ENCODE measurements at places on chromosomes 12 and 14.

DNA sequence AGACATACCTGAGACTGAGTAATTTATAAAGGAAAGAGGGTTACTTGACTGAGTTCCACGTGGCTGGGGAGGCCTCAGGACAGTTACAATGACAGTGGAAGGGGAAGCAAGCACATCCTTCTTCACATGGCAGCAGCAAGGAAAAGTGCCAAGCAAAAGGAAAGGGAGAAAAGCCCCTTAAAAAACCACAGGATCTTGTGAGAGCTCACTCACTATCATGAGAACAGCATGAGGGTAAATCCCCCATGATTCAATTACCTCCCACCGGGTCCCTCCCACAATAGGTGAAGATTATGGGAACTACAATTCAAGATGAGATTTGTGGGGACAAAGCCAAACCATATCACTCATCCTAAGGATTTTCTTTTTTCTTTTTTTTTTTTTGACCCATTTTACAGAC is 177.8 kb upstream of the EEA1 start:
- no peak for DNase-seq

DNA sequence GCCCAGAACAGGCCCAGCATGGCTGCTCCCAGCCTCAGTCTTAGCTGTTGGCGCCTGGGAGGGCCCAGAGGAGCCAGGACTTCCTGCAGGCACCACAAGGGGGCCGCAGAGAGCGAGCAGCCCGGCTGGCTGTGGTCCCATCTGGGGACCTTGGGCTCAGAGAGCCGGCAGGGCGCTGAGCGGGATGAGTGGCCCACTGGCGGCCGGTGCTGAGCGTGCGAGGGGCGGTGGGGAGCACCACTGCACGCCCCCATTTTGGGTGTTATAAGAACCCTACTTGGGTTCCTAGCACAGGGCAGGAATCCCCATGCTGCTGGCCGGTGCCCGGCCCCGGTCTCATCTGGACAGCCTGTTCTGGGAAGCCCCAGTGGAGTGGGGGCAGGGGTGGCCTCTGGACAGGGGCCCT is 25.9 kb upstream of the CRIP2 start:
- DNase-seq = peak; percentile 62

GRCh38 chr14:28141662-28142061 is 624.9 kb upstream of the FOXG1 start:
- no peak for DNase-seq

DNA sequence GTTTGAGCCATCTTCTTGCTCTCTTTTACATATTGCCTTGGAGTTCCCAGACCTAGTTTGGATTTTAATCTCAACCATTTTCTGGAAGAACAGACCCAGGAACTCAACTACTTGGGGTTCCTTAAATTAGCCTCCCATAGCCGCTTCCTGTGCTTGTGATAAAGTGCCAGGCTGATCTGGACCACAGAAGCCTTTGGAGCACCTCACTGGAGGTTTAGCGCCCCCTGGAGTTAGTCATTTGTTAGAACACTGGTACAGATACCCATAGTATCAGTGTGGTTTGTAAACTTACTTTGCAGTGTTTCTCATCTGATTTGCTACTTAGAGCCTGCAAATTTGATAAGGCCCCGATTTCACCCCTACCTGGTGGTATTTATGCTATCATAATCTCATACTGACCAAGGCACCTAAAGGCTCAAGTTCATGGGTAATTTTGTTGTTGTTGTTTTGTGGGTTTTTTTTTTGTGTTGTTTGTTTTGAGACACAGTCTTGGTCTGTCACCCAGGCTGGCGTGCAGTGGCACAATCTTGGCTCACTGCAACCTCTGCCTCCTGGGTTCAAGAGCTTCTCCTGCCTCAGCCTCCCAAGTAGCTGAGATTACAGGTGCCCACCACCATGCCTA is 3.7 kb downstream of the UNC119B start:
- DNase-seq = peak; percentile 90

GRCh38 chr12:69019082-69019481 is 86.1 kb upstream of the CPM start:
- no peak for DNase-seq

DNA sequence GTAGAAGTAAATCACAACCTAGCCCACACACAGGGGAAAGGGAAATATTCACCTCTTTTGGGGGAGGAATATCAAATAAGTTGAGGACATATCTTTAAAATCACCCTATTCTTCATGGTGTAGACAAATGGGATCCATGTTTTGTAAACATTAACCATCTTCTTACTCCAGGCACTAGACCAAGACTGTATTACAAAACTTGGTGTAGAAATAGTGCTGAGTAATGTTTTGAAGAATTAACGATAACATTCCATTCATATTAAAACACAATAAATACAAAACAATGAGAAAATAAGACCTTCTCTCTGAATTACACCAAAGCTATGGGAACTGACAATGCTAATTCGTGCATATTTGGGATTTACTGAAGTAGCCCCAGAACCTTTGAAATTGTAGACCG is 633.6 kb downstream of the BCL11B start:
- no peak for DNase-seq

DNA sequence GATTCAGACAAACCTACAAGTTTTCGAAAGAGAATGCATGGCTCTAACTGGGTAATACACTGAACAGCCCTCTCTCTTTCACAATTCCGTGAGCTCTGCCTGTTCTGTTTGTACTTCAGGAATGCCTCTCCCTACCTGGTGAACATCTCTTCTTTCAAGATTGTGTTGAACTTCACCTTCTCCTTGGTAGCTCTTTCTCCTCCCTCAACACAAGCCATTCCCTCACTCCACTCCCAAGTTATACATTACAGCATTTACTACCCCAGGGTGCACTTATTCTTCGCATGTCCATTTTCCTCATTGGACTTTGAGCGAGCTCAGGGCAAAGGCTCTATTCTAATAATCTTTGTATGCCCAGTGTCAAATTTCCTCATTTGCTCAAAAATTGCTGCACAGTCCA is 28.3 kb downstream of the NRDE2 start:
- no peak for DNase-seq

GRCh38 chr12:50049254-50050118 is 7.9 kb upstream of the ASIC1 start:
- no peak for DNase-seq

GRCh38 chr12:110863161-110863560 is 16.4 kb downstream of the CCDC63 start:
- DNase-seq = no peak

DNA sequence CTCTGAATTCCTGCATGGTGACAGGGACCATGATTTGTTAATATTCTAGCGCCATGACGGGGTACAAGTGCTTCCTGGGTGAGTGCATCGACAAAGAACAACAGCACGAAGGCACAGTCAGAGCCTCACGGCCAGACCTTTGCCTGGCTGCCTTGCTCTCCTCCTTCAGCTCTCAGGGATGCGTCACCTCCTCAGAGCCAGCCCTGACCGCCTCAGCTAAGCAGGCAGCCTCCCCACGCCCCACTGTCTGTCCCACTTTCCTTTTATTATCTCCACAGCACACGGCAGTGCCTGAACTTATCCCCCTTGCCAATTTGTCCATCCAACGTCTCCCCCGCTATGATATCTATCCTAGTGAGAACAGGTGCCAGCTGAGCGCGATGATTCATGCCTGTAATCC is 16.5 kb upstream of the FZD10 start:
- DNase-seq = no peak

DNA sequence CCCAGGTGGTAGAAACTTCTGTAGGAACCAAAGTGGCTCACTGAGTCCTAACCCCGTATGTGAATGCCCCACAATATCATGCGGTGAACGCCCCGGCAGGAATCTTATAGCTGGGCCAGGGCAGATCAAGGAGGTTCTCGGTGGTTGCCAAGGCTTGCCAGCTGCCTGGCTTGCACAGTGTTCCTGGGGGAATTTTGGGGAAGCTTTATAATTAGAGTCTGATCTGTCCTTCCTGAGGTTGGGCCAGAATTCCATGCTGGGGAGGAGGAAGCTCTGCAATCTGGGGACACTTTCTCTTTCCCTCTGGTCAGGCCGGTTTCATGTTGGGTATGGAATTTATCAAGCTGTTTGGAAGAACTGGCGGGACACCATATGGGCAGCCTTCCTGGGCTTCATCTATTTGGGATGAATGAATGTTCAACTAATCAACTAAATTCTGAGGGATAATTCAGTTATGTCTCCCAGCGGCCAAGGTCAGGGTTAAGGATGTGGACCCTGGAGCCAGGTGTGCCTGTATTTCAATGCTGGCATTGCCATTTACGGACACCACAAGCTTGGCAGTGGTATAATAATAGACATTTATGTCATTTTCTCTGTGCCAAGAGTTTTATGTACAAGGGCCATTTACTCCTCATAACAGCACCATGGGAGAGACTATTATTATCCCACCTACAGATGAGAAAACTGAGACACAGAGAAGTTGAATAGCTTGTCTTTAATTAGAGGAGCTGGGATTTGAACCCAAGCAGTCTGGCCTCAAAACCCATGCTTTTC is 54.3 kb downstream of the SVOP start:
- no peak for DNase-seq

DNA sequence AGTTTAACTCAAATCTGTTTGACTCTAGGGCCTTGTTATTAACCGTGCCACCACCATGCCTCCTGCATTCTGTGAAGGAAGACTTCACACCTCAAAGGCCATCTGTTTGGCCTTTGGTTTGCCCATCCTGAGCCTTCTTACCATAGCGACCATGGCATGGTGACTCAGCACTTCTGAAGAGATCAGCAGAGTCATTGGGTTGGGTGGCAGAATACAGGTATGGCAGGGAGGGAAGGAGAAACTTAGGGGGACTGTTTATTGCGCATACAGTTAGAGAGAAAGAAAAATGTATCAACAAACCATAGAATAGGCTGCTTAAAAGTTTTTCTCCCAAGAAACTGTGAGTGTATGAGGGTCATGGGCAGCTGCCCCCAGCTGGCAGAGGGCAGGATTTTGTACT is 49.2 kb downstream of the DAD1 start:
- DNase-seq = no peak

GRCh38 chr14:36233217-36233616 is 56.7 kb upstream of the PTCSC3 start:
- DNase-seq = no peak

DNA sequence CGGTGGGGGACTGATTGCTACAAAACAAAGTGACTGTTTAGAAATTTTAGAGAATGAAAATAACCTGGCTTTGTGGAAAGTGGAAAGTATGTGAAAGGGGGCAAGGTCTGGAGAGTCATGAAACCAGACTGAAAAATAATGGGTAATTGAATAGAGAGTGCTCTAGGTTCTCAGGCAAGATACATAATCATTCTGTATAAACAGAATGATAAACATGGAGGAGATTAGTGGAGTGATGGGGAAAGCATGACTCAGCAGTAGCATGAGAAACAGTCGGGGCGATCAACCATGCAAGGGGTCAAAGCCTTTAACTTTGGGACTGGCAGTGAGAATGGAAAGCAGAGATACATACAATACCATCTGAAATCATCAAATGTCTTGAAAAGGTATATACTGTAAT is 332.5 kb downstream of the CCER1 start:
- DNase-seq = no peak

DNA sequence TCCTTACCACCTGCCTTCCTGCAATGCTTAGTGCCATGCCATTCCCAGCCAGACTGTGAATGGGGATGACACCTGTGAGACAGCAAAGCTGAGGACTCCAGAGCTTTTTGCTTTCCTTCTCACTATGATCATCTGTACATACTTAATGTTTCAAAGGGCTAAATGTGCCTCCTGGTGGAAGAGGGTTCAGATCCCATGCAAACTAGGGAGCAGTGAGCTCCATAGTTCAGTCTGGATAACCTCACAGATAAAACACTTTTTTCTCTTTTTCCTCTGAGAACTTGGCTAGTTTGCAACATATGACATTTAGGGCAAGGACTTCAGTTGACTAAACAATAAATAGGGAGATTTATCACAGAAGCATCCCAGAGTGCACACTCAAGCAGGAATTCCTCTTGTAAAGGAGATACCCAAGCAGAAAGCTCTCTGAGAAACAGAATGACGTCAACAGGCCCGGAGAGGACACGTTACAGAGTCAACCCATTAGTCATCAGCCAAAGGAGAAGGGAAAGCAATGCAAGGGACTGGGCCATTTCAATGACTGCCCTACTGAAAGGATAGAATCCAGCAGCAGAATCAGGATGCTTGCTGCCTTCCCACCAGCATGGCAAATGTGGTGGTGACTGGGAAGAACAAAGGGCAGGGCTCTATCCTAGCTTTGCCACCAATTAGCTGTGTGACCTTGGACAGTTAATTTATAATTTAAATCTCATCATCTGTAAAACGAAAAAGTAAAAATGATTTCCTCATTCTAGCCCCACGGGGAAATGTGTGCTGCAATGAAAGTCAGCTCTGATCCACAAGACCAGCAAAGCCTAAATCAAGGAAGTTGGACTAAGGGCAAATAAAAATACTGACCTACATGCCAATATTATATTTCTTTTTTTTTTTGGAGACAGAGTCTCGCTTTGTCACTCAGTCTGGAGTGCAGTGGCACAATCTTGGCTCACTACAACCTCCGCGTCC is 80.8 kb upstream of the ACTN1 start:
- no peak for DNase-seq

DNA sequence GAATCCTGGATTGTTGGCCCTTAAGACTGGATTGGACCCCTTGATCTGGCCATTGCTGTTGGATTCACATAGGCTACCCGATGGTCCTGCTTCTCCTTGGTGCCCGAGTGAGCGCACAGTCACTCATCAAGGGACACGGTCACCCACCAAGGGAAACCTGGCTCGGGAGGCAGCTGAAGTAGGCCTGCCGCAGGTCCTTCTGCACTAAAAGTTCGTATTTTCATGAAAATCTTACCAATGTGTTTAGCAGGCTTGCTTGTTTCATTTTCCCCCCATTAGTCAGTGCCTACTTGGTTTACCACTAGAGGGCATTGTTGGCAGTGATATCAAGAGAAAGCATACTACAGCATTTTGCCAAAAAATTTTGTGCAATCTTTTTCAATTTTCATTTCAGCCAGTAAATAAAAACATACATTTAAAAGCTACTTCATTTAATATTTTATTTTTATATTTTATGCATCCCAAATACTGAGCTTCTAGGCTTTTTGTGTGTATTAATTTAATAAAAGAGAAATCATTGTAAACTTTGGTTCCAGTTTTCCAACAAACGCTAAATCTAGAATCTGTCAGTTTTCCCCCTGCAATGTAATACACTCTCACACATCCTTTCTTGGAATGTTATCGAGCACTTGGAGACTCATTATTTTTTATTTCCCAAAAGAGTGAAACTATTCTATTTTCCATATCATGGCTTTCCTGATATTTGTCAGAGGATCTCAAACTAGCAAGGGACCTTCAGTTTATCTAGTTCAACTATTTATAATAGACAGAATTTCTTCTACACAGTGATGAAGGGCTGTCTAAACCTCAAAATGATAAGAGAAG is 116.7 kb downstream of the LMNTD1 start:
- peak; percentile 86 for DNase-seq

DNA sequence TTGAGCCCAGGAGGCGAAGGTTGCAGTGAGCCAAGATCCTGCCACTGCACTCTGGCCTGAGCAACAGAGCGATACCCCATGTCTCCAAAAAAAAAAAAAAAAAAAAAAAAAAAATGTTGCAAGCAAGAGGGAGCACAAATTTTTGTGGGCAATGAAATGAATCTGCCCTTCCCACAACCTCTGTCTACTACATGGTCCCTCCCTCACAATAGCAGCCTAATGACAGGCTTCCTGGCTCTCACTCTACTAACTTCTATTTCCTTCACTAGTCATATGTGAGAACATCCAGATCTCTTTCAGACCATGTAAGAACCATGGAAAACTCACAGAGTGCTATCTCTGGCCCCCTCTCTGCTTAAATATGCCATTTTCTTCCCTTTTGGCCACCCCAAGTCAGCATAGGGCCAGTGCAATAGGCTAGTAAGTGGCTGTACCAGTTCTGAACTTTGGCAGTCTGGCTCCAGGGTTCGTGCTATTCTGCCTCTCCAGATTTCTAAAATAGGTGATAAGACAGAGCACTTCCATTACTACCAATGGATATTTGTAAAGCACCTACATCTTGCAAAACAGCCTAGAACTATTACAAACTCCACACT is 7.1 kb downstream of the OSBPL8 start:
- DNase-seq = no peak

Data from NAMALWA (cell line).